ENCODE measurements at places on chromosomes 13 and 19.

DNA sequence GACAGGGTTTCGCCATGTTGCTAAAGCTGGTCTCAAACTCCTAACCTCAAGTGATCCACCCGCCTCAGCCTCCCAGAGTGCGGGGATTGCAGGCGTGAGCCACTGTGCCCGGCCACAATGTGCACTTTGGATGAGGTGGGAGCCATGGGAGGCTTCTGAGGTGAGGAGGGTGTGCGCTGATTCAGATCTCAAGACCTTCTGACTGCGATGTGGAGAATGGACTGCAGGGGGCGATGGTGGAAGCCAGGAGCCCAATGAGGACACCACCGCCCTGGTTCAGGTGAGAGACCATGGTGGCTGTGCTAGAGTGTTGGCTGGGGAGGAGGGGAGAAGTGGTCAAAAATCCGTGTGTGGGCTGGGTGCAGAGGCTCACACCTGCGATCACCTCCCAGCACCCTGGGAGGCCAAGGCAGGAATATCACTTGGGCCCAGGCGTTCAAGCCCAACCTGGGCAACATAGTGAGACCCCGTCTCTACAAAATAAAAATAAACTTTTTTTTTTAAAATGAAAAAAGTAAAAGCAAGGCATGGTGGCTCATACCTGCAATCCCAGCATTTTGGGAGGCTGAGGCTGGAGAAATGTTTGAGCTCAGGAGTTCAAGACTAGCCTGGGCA is 5.6 kb downstream of the INAFM1 start:
- DNase-seq, result peak; percentile 57

DNA sequence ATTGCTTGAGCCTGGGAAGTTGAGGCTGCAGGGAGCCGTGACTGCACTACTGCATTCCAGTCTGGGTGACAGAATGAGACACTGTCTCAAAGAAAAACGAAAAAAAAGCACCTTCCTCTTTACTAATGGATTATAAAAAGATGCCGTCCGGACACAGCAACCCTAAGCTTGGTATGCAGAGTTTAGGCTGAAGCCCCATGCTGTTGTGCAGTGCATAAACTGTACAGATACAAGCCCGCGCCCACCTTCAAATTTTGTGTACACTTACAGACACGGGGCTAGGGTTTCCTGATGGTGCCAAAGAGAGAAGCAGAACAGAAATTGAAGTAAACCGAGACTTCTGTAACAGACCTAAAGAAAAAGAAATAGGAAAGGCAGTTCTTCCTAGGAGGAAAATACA is 9.0 kb downstream of the LPAR6 start:
- no peak for DNase-seq

GRCh38 chr19:8021374-8021773 is 15.9 kb upstream of the ELAVL1 start:
- DNase-seq, result no peak

GRCh38 chr19:46218160-46218559 is 11.4 kb upstream of the IGFL1 start:
- peak; percentile 67 for DNase-seq

GRCh38 chr19:8576273-8576993 is 809 bp downstream of the MYO1F start:
- peak; percentile 29 for DNase-seq

- no peak for DNase-seq
Observed at GRCh38 chr19:592101-592500, 2.4 kb downstream of the HCN2 start.

- no peak for DNase-seq
Observed at GRCh38 chr13:112881656-112882554, 87.1 kb upstream of the MCF2L start.

DNA sequence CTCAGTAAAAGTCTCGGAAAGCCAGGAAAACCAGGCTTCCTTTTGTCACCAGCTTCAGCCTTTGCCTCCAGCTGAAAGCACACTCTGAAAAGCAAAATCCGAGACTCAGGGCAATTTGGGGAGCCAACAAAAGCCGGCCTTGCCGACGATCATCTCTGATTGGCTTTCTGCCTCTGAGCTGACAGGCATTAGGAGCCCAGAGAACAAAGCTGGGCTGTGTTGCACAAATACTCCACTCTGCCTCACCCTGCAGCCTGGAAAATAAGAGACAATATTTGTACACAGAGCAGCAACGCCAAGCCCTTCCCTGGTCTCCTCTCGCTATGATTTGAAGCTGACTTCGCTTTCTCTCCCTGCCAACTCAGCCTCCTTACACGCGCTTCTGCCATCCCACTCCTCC is 46.9 kb downstream of the CACNA1A start:
- DNase-seq, result no peak

DNA sequence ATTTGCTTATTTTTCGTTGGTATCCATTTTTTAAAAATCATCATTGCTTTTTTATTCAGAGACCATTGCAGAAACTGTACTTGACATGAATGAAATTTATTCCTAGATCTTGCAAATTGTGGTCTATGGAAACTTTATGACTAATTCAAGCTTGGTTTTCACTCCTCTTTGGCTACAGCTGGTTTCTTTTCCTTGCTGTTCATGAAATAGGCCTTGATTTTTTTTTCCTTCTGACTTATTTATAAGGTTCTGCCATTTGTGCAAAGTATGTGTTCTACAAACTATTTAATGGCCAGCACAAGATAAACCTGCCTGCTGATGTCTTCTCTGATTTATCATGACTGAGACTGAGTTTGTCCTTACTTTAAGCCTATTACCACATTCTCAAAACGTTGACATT is 764.0 kb upstream of the SLITRK5 start:
- DNase-seq, result no peak

- DNase-seq, result no peak
Observed at GRCh38 chr13:80476953-80477352, 136.0 kb upstream of the SPRY2 start.

DNA sequence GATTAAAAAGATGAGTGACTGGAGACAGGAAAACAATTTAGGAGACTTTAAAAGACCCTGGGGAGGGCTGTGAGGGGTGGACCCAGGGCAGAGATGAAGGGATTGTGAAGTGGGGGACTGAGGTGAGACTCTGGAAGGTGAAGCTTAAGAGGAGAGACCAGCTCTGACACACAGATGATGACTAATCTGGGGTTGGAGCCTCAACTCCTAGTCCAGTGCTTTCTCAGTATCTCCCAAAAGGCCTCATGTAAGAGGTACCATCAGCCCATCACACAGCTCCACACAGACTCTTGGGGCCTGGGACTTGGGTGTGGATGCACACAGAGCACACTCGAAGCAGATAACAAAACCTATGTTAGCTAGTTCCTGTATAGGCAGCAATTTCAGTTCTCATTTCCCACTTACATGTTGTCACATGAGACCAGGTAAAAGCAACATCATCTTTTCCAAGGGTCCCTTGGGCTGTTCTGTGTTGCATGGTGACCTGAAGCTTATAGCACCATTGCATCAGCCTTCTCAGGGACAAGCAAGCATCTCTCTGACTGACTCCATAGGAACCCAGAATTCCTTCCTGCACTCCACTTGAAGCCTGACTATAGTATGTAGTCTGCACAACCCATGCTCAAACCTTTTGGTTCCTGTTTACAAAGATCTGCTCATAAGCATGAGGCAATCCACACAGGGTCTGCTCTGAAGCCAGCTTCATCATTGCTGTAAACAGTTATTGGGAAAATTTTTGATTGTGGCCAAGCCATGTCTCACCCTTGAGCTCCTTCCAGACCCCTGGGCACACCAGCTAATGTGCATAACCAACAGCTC is 88.6 kb upstream of the MYCBP2 start:
- DNase-seq, result no peak
